ENCODE measurements at places on chromosomes 12 and 14.

- DNase-seq: no peak
Measured at GRCh38 chr12:116458492-116458891, 100.7 kb upstream of the MAP1LC3B2 start.

DNA sequence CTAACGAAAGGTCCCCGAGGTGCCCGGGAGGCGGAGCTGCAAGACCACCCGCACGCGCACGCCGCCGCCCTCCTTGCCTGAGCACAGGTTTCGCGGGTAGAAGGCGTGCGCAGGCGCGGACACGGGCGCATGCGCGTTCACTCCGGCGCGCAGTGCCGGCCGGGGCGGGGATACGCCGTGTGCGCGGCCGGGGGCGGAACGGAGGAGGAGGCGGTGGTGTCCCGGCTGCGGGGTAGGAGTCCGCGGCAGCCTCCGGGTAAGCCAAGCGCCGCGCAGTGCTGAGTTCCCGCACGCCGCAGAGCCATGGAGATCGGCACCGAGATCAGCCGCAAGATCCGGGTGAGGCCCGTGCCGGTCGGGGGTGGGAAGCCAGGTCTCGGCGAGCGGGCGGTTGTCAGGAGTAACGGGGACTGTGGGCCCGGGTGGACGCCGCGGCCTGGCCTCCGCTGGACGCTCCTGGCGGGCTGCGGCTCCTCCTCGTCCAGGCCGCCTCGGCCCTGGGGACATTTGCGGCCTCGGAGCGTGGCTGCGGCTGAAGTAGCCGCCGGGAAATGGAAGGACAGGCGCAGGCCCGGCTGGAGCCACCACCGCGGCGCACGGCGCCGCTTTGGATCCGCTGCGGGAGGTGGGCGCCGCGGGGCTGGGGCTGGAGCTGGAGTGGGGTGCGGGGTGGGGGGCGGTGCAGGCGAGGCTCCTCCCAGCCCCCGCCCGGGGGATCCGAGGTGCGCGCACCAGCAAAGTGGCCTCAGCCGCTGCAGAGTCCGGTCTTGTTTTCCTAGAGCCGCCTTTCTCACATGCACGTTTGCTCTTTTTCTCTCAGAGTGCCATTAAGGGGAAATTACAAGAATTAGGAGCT is at the start of gene ZC3H14:
Gene ZC3H14, plus strand, starts transcription at position 207 of the 856 bp plus-strand sequence. Its CDS starts 97 bp downstream, at position 304.
- peak; percentile 57 for DNase-seq

DNA sequence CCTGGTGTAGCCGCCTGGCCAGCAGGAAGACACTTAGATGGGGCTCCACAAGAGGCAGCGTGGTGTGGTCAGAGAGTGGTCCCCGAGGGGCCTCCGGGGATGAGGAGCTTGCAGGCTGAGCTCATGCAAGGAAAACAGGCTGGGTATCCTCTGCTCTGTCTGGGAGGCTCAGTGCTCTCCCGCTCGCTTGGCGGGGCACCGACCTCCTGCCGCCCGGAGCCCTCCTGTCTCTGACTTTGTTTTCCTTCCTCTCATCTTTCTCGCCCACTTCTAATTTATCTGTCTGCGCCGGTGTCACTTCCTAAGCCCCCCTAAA is 31.3 kb upstream of the DLK1 start:
- no peak for DNase-seq

DNA sequence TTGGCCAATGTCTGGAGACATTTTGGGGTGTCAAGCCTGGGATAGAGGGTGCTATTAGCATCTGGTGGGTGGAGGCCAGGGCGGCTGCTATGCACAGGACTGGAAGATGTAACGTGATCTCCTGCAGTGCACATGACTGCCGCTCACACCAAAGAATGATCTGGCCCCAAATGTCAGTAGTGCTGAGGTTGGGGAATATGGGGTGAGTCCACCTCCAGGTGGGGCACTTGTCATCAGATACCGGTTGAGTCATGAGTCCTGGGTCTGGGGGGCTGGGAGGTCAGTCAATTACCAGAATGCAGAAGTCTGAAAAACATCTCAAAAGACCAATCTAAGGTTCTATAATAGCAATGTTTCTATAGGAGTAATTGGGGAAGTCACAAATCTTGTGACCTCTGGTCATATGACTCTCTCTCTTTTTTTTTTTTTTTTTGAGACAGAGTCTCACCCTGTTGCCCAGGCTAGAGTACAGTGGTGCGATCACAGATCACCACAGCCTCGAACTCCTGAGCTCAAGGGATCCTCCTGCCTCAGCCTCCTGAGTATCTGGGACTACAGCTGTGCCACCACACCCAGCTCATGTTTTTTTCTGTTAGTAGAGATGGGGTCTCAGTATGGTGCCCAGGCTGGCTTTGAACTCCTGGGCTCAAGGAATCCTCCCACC is 6.0 kb upstream of the SDSL start:
- no peak for DNase-seq

DNA sequence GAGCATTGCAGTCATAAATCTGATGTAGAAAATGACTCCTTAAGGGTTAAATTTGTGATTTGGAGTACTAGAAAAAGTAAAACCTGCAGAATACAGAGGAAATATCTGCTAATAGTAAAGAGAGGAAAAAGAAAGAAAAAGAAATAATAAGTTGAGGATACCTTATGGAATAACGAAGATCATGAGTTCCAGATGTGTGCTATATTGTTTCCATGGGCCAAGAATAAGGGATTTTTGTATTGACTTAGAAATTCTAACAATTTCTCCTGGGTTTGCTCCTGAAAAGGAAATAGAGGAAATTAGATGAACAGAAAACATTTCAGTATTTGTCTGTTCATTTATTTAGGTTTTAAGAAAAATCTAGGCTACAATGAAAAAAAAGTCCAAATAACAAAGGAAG is 115.3 kb downstream of the ALG10B start:
- DNase-seq: no peak

- no peak for DNase-seq
Measured at GRCh38 chr12:32151552-32151951, 44.9 kb downstream of the BICD1 start.

- DNase-seq: no peak
Measured at GRCh38 chr12:76277480-76277879, 70.7 kb downstream of the BBS10 start.

DNA sequence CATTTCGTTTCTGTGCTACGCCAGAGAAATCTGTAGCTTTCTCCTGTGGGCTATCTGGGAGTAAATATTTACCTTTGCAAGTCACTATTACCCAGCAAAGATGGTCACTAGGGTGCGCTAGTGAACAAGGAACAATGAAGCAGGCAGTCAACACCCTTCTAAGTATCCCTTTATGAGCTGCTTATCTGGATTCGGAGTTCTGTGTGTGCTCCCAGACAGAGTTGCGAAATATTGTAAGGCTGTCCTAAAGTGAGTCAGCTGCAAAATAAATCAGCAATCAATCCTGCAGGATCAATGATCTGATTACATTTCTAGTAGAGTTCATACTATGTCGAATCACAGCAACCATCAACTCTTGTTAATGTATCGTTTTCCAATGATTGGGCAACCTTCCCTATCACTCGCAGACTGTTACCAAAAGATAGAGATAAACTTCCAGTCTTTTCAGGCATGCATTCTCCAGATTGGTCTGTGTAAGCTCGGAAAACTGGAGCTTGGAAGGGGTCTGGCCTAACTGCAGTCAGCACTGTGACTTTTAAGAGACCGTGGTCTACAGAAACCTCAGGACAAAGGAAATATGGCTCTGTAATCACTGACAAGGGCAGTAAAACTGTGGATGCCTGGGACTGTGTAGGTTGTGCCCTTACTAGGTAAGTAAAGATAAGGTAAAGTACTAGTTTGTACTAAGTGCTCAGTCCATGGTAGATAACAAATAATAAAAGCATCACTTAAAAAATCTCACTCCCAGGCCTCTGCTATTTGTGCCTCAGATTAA is 133.5 kb downstream of the KCNK10 start:
- peak; percentile 19 for DNase-seq

DNA sequence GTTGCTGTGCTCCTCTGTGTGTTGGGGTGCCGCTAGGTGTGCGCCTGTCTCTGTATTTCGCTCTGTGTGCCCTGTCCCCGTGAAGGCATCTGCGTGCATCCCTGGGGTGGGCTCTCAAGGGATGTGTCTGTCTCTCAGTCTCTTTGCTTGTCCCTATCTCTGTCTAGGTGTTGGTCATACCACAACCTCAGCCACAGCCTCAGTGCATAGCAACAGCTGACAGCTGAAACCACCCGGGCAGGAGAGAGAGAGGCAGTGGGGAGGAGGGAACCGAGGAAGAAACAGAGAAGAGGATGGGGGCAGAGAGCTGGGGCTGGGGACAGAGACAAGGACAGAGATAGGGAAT is 953 bp upstream of the NXPH4 start:
- DNase-seq: no peak

GRCh38 chr14:89630101-89630829 is 213.2 kb upstream of the FOXN3 start:
- no peak for DNase-seq

DNA sequence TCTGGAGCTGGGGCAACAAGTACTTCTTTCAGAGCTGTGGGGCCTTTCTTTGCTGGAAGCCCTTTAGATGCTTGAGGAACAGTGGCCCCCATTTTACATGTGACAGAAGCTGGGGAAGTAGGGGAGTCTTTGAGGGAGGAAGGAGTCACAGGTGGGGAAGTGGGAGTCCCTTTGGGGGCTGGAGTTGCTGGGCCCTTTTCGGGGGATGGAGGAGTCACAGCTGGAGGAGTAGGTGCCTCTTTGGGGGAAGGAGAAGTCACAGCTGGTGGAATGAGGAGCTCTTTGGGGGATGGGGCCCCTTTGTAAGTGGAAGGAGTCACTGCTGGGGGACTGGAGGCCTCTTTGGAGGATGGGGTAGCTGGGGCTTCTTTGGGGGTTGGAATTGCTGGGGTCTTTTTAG is 8.6 kb downstream of the NACA start:
- no peak for DNase-seq

Measured in activated CD8-positive, alpha-beta memory T cell treated with anti-CD3 and anti-CD28 coated beads for 1 hour (primary cell).